KBM-7 (cell line): ENCODE measurements at places on chromosomes 3 and 15.

DNA sequence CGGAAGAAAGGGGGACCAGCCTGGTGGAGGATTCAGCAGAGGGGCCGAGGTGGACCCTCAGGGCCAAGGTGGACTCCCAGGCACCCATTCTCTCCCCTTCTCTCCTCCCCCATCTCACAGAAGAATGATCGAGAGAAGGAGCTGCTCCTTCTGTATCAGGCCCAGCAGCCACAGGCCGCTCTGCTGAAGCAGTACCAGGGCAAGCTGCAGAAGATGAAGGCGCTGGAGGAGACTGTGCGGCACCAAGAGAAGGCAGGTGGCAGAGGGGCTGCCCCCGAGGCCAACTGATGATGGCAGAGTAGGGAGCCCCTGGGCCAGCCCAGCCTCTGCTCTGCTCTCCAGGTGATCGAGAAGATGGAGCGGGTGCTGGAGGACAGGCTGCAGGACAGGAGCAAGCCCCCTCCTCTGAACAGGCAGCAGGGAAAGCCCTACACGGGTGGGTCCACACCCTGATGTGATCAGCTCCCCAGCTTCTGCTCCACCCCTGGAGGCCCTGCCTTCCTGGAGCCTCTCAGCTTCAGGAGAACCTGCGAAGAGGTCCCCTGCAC is 36.5 kb downstream of the CYP11A1 start:
- no peak for DNase-seq

- peak; percentile 40 for DNase-seq
Measured at GRCh38 chr3:96996009-96996408, 181.6 kb downstream of the EPHA6 start.

DNA sequence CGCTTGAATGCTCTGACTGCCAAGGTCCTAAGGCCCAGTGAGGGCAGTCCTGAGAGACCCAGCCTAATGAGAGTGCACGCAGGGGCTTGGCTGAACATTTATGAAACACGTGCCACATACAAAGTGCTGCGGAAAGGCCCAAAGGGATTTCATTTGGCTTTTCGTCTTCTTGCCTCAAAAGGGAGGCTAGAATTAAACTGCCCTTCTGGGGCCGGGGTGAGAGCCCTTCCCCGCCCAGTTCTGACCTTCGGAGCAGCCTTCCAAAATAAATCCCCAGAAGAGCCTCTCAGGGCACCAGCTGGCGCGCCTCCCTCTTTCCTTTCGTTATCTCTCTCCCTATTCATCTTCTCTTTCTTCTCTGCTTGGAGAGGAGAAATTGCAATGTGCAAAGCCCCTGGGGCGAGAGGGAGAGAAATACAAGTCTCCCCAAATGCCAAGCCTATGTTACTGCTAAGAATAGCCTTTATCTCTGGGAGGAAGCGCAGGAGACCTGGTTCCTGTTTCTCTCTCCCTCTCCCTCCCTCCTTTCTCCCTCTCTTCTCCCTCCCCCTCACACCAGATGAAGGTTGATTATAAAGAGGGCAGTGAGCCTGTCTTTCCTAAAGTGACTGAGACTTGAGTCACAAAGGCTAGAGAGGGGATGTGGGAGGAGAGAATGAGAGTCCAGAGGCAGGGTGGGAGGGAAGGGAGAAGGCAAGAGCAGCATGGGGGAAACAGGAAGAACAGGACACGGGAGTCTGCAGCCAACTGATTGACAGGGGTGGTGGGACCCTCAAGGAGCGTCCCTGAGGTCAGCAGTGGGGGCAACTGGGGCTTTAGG is 36.7 kb upstream of the NDUFB4 start:
- DNase-seq, result peak; percentile 93

DNA sequence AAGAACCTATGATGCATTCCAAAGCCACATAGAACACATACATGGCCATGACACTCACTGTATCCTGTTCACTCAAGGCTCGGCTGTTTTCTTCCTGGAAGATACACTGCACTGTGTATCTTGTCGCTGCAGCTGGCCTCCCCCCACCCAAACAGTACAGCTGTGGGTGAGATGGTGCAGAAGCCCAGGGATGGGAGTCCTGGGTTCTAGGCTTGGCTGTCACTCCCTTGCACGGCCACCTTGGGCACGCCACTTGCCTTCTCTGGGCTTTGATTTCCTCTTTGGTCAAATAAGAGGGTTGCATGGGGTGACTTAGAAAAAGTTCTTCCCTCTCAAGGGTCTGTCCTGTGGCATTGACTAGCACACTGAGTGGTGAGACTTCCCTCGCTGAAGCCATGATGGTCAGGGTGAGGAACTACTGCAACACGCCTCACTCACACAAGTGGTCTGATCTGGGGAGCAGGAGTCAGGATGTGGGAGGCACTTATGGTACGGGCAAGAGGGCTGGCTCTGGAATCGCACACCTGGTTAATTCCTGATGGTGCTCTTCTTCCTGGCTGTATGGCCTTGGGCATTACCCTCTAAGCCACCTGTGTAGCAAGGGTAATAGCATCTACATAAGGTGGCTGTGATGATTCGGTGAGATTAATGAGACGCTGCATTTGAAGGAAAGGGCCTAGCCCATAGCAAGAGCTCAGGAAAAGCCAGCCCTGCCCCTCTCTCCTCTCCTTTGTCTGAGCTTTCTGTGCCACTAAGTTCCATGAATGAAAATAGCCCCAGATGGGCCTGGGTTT is 44.0 kb downstream of the ANP32A start:
- DNase-seq, result no peak

DNA sequence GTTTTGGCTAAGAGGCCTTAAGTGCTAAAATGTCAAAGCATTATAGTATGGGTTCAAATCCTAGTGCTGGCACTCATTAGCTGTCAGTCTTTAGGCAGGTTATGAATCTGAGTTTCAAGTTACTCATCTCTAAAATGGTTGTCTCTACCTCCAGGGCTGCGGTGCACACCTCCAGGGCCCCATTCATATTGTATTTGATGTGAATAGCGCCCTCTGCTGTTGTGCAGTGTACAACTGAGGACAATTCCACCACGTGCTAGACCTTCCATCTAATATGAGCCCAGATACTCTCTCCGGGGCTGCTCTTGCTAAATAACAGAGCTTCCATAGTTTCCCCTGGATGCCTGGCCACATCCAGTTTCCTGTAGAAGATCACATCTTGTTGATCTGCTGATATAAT is 54.3 kb downstream of the OXNAD1 start:
- peak; percentile 72 for DNase-seq

- no peak for DNase-seq
Measured at GRCh38 chr3:112389961-112390360, 57.0 kb downstream of the CD200 start.

DNA sequence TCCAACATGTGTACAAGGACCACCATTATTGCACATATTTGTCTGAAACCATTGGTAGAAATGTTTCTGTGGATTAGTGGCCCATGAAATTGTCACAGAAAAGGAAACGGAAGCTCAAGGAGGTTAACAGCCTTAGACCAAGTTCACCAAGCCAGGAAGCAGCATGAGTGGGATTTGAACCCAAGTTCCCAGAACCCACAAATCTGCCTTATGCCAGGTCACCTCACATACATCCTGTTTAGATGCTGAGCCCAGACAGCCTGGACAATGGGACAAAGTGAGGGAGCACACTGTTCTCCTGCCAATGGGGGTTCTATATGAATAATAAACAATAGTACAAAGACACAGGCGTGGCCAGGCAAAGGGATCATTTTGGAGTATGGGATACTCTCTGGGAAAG is 59.6 kb upstream of the CA12 start:
- DNase-seq, result no peak

- no peak for DNase-seq
Measured at GRCh38 chr3:71039332-71039731, 544.2 kb downstream of the FOXP1 start.

- no peak for DNase-seq
Measured at GRCh38 chr15:32898414-32898813, 180.6 kb downstream of the GREM1 start.

DNA sequence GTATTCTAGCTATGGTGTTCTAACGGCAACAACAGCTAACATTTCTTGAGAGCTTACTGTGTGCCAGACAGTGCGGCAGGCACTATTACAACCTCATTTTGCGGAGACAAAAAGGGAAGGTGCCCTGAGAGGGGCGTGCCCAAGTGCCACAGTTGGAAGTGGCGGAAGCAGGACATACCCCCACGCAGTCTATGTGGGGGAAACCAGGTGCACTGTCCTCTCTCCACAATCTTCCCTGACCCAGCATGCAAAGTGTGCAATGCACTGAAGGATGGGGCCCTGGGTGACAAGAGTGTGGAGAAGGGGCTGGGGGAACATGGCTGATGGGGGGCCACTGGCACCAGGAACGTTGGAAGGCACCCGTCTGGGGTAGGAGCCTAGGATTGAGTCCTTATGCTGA is 8.6 kb downstream of the ANP32A start:
- peak; percentile 52 for DNase-seq

- peak; percentile 48 for DNase-seq
Measured at GRCh38 chr3:52015438-52016228, 19.9 kb upstream of the RPL29 start.

GRCh38 chr3:176119826-176120225 is 1077.5 kb downstream of the TBL1XR1 start:
- DNase-seq, result no peak

- no peak for DNase-seq
Measured at GRCh38 chr3:131485119-131485518, 17.7 kb downstream of the MRPL3 start.

- no peak for DNase-seq
Measured at GRCh38 chr3:126728680-126729079, 24.6 kb downstream of the CHCHD6 start.

DNA sequence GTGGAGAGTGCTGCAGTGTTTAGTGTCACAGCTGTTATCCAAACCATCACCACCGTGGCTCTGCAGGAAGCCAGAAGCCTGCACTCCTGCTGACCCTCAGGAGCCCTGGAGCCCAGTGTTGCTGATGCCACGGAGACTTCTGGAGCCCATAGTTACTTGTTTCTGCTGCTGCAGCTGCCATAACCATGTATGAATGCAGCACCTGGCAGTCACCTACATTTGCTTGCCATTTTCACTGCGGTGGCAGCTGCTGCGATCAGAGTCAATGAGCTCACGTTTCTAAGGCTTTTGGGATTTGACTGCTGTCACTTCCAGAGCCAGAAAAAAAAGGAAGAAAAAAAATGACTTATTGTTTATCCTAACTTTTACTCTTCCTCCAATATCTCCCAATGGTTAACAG is 299.2 kb upstream of the THRB start:
- no peak for DNase-seq

DNA sequence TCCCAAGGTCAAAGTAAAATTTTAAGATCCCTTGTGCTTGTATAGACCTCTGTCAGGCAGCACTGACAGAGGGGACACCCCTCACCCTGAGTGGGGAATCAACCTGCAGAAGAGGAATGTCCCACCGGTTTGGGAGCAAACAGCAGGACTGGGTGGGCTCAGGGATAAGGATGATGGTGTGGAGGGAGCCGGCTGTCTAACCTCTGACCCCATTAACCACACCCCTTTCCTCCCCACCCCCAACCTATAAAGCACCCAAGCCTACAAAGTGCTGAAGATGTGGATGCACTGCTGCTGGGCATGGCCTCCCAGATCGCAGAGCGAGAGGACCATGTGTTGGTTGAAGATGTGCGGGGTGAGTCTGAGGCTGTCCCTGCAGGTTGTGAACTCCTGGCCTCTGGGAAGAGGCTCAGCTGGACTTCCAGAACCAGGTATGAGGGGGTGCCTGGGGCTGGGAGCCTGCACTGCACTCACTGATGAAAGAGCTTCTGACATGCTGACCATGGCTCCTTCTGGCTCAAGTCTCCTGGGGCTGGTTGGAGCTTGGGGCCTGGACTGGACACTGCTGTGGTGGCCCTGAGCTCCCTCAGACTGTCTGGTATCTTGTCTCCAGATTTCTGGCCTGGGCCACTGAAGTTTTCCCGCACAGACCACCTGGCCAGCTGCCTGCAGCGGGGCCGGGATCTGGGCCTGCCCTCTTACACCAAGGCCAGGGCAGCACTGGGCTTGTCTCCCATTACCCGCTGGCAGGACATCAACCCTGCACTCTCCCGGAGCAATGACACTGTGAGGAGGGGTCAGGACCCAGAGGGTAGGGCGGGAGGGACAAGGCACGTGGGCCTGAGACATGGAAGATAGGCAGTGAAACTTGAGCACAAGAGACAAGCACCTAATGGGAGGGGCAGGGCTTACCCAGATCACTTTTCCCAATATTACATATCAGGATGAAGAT is 9.3 kb downstream of the DUOX1 start:
- no peak for DNase-seq

DNA sequence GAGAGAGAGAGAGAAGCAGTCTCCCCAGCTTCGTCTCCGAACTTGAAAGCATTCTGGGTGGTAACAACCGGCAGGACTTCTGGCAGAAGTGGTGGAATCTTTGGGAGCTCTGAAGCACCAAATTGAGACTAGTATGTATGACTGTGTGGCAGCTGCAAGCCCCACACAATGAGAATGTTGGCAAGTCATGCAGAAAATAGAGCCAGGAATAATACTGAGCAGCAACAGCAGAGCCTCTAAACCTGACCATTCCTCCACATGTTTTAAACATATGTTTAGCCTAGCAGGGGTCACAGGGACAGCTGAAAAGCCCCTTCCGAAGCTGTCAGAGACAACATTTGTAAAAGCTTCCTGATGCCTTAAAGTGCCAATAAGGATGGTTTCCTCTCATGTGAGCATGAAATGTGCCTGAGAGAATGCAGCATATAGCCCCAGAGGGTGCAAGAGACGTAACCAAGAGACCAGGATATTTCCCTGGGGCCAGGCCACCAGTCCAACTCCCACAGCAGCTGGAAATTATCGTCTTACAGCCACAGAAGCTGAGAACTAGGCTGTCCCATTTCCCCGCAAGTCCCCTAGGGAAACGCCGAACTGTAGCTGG is 178.6 kb upstream of the CCDC54 start:
- no peak for DNase-seq

- no peak for DNase-seq
Measured at GRCh38 chr3:143357700-143358099, 238.1 kb downstream of the CHST2 start.

GRCh38 chr15:100116416-100117190 is 225.2 kb downstream of the ADAMTS17 start:
- no peak for DNase-seq

- no peak for DNase-seq
Measured at GRCh38 chr3:159904911-159905310, 83.7 kb upstream of the IL12A start.

DNA sequence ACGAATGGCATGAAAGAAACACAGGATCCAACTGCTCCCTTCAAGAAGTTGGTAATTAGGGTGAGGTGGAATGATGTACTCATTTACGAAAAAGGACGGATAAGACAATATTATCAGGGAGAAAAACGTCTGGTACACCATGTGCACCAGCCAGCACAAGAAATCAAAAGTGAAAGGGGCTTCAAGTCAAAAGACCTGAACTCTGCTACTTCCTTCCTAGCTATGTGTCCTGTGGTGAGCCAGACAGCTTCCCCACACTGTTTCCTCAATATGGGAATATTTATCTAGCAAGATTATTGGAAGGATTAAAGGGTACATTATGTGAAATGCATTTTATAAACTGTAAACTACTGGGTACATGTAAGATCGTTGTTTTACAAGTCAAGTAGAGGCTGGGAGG is 33.9 kb downstream of the RAB27A start:
- DNase-seq, result no peak
